ENCODE measurements at places on chromosomes 3 and 15.

GRCh38 chr15:38885001-38885400, 320.4 kb upstream of the RASGRP1 start:
- DNase-seq, result peak; percentile 69

DNA sequence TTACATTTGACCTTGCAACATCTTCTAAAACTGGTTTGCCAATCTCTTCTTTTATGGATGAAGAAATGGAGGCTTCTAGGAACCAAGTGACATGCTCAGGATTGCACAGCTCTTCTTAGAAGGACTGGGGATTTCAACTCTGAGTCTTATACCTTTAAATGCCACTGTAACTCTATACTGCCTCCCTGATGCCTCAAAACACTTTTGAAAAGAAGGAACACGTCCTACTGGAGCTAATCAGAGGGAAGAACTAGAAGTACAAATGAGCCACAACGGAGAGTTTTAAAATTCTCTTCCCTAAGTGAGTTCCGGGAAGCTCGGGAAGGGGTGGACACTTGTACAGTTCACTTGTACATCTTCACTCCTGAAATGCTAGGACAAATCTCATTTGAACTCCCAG, 949 bp upstream of the MITF start:
- DNase-seq, result no peak

DNA sequence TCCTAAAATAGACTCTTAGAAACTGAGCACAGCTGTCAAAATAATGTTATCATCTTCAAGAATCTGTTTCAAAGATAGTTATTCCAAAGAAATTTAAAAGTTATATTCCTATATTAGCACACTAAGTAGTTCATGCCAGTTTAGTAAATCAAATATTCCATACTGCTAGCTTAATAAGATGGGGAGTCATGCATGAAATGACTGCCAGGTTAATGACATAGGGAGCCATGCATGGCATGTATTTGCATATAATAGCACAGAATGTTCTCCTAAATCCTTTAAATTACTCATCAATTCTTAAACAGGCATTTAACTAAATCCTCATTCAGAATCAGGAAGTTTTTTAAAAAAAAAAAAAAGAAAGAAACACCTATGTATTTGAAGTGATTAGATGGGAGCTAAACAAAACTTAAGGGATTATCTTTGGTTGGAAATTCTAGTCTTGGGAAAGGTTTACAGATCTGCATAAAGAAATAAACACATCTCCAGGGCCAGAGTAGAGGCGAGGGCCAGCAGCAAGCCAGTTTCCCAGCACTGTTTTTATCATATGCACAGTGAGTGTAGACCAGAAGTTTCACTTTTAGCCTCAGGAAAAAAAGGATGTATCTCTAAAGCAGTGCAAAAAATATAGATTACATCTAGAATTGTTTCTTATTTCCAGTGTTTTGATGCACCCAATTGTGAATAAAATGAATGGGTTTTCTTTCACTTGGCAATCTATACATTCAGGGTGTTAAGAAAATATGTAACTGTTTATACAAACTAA, 366.4 kb upstream of the AGTR1 start:
- DNase-seq, result no peak

GRCh38 chr15:70023064-70023768, 74.5 kb downstream of the TLE3 start:
- DNase-seq, result peak; percentile 67

GRCh38 chr3:180123928-180124327, 87.2 kb upstream of the PEX5L start:
- no peak for DNase-seq

GRCh38 chr15:96332637-96333121, 2.2 kb downstream of the NR2F2 start:
- no peak for DNase-seq

Data from GM04503 (cell line).